Skeletal muscle cell (primary cell): ENCODE measurements at places on chromosomes 12 and 14.

GRCh38 chr14:44494137-44494536 lies 12.9 kb downstream of the FSCB start:
- no peak for DNase-seq

GRCh38 chr12:120583478-120584030 lies 2.4 kb upstream of the POP5 start:
- no peak for DNase-seq

- no peak for DNase-seq
Observed at GRCh38 chr12:52796839-52797528, 1.1 kb upstream of the KRT3 start.

DNA sequence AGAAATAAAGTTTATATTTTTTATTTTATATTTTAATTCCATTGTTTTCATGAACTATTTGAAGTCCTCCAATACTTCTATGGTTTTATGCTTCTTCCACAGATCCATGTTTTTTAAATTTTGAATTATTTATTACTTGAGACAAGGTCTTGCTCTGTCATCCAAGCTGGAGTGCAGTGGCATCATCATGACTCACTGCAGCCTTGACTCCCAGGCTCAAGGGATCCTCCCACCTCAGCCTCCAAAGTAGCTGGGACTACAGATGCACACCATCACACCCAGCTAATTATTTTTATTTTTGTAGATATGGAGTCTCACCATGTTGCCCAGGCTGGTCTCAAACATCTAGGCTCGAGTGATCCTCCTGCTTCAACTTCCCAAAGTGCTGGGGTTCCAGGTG lies 28.8 kb upstream of the DLGAP5 start:
- no peak for DNase-seq

GRCh38 chr12:5455045-5455444 lies 23.1 kb downstream of the NTF3 start:
- DNase-seq = no peak
